ENCODE measurements at places on chromosomes 3 and 15.

- no peak for DNase-seq
Observed at GRCh38 chr3:144549166-144549565, 577.5 kb downstream of the DIPK2A start.

- DNase-seq, result no peak
Observed at GRCh38 chr3:53834429-53835095, 11.7 kb downstream of the CHDH start.

DNA sequence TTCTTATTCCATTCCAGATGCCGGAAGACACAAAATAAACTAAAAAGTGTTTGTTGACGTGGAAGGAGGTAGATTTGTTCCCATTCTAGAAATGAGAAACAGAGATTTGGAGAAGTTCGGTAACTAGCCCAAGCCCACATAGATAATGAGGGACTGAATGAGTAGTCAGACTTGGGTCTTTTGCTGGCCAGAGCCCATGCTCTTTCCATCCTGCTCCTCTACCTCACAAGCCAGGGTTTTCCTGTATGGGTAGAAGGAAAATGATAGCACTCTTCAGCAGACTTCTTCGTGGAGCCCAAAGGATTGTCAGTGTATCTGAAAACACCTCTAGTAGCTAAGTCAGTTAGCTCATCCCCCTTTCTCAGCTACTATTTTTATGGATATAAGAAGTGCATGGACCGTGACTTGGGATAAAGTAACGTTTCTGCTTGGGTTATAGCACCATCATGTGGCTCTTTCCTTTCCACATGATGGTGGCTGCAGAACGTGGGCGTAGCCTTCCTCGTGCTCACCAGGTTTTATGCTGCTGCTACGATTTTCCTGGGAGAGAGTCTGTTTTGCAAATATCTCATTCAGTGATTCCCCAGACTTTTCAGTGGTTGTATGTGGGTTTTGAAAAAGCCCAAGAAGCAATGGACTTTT lies 84.6 kb downstream of the DGKG start:
- DNase-seq, result no peak

DNA sequence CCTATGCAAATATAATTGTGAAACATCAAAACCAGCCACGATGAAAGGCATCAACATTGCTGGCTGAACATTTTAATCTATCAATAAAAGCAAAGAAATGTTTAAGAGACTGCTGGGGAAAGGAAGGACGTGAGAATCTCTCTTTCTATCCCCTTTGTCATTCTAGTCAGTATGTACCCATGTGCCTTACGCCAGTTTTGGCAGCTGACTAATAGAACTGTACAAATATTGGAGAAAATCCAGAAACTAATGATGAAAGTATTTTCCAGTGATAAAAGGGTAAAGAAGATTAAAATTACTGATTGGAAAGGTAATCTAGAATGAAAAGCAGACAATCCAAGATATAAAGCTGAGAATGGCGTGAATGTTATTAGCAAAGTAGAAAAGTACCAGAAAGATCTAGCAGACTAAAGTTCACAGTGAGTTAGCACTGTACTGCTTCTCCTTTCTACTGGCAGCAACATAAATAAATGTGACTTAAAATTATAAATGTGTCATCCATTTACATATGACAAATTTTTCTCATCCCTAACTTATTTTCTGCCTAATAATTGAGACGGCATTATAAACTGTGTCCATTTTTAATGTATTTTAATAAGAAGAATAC lies 401.9 kb upstream of the CNTN4 start:
- no peak for DNase-seq

GRCh38 chr15:46442184-46442583 lies 807.4 kb downstream of the SQOR start:
- no peak for DNase-seq

GRCh38 chr15:96392380-96393208 lies 62.1 kb downstream of the NR2F2 start:
- no peak for DNase-seq

- DNase-seq, result no peak
Observed at GRCh38 chr15:58110999-58111717, 27.0 kb upstream of the AQP9 start.

DNA sequence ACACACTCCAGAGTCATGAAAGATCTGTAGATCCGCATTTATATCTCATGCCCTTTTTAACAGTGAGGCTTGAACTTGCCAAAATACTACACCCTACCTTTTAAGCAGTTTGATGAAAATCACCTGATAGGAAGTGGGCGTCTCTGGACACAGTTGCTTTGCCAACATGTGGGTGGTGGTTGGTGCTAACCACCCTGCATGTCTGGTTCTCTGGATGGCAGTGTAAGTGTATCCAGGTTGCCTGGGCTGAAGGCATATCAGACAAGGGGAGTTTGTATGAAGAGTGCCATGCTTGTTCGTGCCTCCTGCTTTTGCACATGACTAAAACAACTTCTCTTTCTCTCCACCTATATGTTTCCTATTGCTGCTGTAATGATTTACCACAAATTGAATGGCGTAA lies 159.6 kb downstream of the GHSR start:
- no peak for DNase-seq

DNA sequence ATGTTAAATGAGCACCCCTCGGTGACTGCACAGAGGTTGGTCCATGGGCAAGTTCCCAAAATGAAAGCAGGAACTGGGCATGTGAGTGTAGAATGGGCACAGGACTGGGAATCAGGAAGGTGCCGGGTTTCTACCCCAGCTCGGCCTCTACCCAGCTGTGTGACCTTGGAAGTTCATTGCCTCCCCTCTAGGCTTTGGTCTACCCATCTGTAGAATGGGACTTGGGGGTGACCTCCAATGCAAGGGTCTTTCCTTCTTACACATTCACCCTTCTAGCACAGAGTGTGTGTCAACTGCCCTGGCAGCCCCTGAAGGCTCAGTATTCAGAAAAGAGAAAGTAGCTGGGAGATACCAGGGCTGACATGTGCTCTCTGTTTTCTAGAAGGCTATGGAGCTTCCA lies 72.3 kb upstream of the PIAS1 start:
- no peak for DNase-seq

Data from activated CD8-positive, alpha-beta T cell treated with anti-CD3 and anti-CD28 coated beads for 36 hours (primary cell).